ENCODE measurements at places on chromosomes 3 and 15.

GRCh38 chr3:106067711-106068110 is 198.9 kb upstream of the CBLB start:
- no peak for DNase-seq

DNA sequence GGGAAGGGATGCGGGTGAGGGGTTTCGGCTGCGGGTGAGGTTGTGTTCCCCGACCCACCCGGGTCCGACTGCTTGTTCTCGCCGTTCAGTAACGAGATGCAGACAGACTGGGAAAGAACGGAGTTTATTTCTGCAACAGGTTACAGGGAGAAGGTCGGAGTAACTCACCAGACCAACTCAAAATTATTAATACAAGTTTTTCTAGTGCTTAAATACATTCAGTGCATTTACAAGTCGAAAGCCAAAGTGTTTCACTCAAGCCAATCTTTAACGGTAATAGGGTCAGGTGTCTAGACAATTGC is 492 bp upstream of the HIGD1A start:
- no peak for DNase-seq

DNA sequence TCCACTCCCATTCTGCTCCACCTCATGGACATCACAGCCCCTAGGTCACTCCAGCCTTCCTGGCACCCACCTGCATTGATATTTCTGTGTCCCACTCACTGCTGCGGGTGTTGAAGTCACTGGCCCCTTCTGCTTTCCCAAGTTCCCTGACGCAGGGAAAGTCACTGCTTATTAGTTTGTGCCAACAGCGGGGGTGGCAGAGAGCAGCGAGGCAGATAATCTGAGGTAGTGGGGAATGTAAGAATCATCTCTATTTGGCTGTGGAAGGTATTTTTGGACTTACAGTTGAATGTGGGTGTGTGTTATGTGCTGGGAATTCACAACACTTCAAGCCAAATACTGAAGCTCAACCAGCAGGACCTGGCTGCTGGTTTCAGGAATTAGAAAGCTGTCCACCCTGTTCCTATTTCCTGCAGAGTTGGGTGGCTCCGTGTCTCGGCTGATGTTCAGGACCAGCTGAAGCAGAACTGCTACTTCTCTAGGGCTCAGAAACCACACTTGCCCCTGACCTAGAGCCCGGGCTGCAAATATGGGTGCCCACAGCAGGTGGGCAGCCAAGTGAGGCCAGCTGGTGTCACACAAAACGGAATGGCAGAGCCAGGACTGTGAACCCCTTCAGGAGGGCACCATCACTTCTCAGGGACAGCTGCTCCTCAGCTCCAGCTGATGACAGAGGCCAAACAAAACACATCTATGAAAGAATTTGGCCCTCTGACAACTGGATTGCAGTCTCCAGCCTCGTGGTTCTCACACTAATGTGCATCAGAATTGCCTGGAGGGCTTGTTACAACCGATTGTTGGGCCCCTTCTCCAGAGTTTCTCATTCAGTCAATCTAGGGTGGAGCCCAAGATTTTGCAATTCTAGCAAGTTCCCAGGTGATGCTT is 57.7 kb downstream of the SEMA5B start:
- DNase-seq: no peak

GRCh38 chr15:67329984-67330733 is 75.6 kb downstream of the IQCH start:
- DNase-seq: no peak

DNA sequence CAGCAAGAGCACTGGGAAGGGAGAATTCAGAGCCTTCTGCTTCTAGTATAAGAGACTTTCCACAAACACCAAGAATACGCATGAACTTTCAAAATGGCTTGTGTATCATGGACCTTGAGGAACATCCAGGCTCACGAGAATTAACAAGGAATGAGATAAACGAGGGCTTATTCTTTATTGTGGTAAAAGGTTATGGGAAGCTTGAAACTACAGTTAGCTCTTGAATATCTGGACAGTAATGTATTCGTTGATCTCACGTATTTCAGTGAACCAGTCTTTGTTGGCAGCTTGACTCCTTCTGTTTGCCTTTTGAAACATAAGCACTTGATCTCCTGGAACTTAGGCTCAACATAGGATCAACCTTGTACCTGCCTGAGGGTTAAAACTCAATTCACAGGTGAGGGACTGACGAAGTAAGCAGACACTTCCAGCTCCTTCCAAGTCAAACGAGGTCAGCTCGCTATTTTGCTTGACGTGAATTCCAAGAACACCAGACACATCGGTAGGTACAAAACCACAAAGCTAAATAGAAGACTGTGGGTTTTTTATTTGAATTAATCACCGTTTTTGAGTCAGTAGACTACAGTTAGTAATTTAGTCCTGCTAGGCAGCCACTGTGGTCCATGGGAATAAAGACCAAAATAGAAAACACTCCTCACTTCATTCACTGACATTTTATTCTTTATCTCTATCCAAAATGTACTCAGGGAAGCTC is 30.8 kb downstream of the GALNT15 start:
- DNase-seq: peak; percentile 69

GRCh38 chr3:114550165-114550564 is 256.3 kb downstream of the TIGIT start:
- DNase-seq: no peak

- no peak for DNase-seq
Measured at GRCh38 chr3:14323401-14324223, 78.8 kb upstream of the SLC6A6 start.

DNA sequence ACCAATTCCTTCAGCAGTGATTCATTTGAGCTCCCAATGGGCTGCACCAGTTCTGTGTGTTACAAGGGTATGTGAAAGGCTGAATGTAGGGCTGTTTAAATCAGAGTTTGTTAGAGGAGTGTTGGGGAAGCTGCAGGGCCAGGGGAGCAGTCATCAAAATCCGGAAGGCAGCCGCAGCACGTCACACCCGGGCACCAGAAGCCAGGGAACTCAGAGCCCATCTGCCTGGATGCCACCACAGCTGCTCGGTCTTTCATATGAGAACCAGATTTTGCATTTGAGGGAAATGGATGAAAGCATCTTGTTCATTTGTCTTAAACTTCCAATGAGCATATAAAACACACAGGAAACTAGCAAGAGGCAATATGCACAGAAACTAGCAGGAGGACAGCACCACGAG is 24.2 kb upstream of the NEO1 start:
- DNase-seq: no peak

- DNase-seq: no peak
Measured at GRCh38 chr3:24595796-24596195, 101.1 kb upstream of the THRB start.

DNA sequence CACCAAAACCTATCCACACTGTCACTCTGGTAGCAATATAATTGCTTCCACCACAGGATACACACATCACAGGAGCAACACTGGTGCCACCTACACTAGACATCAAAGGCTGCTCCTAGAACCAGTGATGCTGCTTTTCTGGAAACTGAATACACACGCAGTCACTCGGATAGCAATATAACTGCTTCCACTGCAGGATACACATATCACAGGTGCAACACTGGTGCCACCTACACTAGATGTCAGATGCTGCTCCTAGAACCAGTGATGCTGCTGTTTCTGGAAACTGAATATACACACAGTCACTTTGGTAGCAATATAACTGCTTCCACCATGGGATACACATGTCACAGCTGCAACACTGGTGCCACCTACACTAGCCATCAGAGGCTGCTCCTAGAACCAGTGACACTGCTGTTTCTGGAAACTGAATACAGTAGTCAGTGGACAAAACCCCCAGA is 6.9 kb upstream of the TNFSF10 start:
- no peak for DNase-seq

- no peak for DNase-seq
Measured at GRCh38 chr3:41716471-41716870, 245.4 kb downstream of the ULK4 start.

DNA sequence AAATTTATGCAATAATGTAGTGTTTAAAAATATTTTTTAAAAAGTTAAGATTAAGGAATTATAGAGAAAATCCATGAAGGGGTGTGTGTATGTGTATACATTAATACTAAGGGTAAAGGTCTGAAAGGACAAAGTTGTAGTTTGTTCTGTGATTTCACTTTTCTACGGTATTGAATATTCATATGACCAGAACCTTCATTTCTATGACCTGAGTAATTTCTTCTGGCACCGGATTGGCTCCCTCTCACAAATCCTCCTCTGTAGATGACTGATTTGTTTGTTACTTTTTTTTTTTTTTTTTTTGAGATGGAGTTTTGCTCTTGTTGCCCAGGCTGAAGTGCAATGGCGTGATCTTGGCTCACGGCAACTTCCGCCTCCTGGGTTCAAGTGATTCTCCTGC is 20.9 kb downstream of the GMPS start:
- DNase-seq: no peak

DNA sequence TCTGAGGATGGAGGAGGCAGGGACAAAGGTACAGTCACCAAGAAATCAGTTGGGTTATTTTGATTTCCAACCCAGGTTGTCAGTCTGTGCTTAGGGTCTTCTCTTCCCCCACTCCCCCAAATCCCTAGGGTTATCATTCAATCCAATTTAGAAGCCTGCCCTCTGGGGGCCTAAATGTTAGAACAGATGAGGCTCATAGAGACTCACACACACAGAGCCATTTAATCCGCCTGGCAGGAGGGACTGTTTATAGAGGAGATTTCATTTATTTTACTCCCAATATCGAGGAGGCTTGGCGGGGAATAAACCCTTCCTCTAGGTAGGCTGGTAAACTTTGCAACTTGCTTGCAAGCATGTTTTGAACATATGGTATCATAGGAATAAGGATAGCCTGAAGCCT is 52.8 kb downstream of the RHCG start:
- DNase-seq: no peak

GRCh38 chr3:31196881-31197364 is 302.5 kb upstream of the GADL1 start:
- peak; percentile 97 for DNase-seq

DNA sequence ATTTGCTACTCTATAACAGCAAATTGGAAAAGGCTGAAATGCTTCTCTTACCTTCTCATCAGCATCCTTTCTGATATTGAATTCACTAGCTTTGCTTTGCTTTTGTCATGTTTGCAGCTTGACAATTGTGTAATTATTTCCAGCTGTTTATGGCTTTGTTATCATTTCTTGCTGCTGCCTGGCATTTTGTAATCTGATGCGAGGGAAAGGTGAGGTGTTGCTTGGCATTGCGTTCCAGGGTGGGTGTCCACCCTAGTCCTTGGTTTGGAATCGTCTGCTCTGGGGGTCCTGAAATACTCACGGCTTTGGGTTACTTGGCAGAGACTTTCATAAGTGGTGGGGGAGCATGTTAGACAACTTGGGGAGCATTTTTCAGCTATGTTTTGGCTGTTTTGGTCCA is 2.9 kb downstream of the CACNA2D3 start:
- DNase-seq: no peak

GRCh38 chr15:77093436-77093835 is 22.5 kb upstream of the TSPAN3 start:
- no peak for DNase-seq

GRCh38 chr3:102106416-102107097 is 257.2 kb downstream of the NFKBIZ start:
- peak; percentile 22 for DNase-seq

- no peak for DNase-seq
Measured at GRCh38 chr3:192057261-192057660, 596.3 kb downstream of the PYDC2 start.

DNA sequence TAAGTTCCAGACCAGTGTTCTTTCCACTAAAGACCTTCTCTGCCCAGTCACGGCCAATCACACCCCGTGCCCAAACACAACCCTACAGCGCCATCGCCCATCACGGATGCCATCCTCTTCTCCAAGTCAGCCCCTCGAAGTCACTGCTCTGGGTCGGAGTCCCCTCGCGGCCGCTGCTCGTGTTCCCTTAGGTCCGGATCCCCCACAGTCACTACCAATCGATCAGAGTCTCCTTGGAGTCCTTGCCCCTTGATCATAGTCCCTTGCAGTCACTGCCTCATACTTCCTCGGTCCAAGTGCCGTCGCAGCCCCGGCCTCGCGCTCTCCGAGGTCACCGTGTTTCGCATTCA is 461 bp downstream of the PCYT1A start:
- DNase-seq: no peak

- DNase-seq: no peak
Measured at GRCh38 chr3:195693428-195694216, 27.2 kb upstream of the MUC20 start.

GRCh38 chr3:111369958-111370357 is 172.0 kb upstream of the CD96 start:
- DNase-seq: no peak

- DNase-seq: no peak
Measured at GRCh38 chr3:192229866-192230265, 497.5 kb downstream of the FGF12 start.
